ENCODE measurements at places on chromosomes 1 and 21.
A peak's percentile ranks its signal among the peaks of the same experiment; 100 is the strongest.

DNA sequence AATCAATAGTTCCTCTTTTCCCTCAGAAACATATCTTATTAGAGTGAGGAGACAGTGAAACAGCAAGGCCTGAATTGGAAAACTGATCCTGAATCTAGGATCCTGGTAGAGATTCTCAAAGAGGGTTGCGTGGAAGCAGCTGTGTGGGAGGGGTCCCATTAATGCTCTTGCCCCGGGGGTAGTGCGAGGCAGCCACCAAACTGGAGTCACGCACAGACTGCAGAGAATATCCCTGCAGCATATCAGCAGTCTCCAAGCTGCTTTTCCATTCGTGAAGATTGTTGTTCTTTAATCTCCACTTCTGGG is 150.1 kb downstream of the DISC1 start:
- no peak for DNase-seq

DNA sequence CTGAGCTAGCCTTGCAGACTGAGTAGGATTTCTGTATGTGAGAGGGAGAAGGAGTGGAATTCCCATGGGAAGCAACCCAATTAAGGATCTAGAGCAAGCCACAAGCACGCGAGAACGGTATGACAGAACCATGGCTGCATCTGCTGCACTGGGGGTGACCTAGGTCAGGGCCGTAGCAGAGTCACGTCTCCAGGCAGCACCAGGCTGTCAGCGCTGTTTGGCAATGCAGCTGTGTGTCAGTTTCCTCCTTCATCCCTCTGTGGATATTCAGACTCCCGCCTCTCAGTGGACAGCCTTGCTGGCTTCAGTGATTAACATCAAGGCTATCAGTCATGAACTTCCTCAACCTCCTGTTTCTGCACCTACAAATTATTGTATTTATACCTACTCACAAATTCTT is 118.1 kb upstream of the PPP2R5A start:
- DNase-seq, result no peak

DNA sequence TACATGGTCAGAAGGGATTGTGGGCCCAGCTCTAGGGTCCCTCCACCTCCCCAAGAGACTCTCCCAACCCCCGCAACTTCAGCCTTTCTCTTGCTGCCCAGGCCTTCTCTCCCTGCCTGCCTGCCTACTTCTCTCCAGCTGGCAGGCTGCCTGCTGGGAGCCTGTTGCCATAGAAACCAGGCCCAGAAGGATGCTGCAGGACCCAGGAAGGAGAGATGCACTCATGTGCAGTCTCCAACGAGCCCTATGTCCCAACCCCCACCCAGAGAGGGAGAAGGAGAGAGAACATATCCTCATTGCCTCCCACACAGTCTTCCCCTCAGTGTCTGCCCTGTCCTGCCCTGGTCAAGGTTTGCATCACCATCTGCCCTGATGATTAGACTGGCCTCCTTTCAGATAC is 10.8 kb upstream of the SMIM12 start:
- no peak for DNase-seq

DNA sequence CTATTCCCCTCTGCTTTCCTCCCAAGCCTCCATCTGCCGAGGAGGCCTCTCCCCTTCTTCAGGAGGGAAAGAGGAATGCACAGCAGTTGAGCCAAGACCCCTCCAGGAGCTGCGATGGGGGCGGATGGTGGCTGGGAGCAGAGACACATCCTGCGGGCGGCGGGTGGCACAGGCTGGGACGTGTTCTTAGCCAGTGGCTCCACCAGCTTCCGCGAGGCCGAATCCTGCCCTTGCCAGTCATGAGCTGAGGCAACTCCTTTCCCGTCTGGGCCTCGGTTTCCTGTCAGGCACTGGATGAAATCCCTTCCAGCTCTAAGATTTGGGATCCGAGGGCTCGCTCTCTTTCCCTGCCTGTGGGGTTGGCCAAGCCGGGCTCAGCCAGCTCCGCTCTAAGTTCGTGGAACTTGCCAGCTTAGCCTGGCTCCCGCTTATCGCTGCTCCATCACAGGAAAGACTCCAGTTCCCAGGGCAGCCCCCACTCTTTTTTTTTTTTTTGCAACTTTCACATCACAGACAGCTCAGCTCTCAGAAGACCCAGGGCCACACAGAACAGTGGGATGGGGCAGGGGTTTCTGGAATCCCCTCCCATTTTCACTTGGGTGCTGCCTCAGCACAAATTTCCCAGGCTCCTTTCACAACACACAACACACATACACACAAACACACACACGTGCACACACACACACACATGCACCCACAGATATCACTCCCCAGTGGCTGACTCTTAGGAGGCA is 506 bp downstream of the MYOM3 start:
- DNase-seq, result no peak

GRCh38 chr1:174157157-174157806 is 2.0 kb upstream of the RABGAP1L start:
- DNase-seq, result peak; percentile 36

DNA sequence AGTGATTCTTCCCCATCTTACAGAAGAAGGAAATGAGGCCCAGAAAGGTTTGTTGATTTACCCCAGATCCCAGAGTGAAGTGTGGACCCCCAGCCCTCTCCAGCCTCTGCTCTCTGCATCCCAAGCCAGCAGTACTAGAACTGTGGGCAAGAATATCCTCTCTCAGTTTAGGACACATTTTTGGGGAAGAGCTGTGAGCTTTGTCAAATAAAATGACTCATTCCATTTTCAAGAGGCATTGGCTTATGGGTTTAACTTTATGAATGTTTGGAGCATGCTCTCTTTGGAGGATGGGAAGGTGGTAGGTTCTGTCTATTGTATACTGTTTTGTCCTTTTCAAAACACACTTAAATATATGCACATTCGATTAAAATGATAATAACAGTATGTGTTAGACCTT is 70.6 kb upstream of the CNTN2 start:
- DNase-seq, result no peak

- no peak for DNase-seq
These were observed 3.2 kb downstream of the DVL1 start for GRCh38 chr1:1345860-1346500.

- no peak for DNase-seq
These were observed 35.7 kb upstream of the PWP2 start for GRCh38 chr21:44071359-44072104.

DNA sequence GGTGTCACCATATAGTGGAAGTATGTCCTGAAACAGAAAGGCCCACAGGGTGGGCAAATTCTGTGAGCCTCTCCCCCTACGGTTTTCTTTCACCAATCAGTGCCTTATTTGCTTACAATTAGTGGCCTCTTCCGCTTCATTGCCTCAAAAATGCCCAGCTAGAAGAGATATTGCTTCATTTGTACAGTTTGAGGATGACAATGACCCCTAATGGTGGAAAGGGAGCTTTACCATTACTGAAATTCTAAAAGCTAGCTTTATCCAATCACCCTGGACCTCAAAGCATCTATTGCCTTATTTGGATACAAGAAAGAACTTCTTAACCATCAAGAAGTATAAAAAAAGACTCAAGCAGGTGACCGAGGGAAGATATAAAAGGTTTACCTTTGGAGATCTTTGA is 49.6 kb downstream of the LRRC71 start:
- no peak for DNase-seq

GRCh38 chr1:20739225-20739624 is 6.7 kb upstream of the SH2D5 start:
- DNase-seq, result no peak

DNA sequence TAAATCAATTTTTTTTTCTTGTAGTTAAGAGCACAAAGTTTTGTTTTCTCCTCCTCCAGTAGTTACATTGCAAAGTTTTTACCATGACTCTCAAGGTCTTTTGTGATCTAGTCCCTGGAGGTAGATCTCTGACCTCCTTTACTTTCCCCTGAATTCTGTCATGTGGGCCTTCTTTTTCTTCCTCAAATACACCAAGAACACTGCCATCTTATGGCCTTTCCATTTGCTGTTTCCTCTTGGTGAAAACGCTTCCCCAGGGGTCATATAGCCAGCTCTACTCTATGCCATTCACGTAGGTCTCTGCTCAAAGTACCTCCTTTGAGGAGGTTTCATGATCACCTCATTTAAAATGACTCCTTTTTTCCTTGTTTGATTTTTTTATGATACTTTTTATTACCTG is 2.7 kb downstream of the DDX20 start:
- DNase-seq, result no peak

DNA sequence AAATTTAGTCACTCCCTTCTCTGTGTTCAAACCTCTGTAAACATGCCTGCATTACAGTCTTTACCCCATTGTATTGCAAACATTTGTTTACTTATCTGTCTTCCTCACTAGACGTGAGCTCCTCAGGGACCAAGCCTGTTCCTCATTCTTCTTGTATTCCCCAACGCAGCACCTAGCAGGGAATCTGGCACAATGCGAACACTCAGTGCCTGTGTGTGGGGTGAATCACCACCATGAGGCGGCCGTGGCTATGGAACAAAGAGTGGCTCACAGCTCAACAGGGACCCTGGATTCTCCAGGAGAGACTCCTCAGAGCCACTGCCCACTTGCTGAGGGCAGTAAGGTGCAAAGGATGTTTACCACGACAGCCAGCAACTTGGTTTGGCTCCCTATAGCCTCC is 95.9 kb downstream of the DDX20 start:
- DNase-seq, result no peak
